ENCODE measurements at places on chromosomes 1 and 21.

DNA sequence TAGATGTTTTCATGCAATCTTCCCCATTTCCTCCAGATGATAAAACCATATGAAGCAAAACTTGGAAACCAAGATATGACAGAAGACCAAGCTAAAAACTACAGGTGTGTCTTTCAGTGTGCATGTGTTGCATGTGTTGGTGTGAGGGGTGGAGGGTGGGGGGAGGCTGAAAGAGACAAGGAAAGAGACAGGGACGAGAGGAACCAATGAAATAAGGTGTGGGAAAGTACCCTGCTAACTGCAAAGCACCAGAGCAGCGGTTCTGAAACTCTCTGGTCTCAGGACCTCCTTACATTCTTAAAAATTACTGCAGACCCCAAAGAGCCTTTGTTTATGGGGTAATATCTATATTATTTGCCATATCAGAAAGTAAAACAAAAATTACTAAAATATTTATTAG, 87.4 kb upstream of the HIVEP3 start:
- DNase-seq = no peak

DNA sequence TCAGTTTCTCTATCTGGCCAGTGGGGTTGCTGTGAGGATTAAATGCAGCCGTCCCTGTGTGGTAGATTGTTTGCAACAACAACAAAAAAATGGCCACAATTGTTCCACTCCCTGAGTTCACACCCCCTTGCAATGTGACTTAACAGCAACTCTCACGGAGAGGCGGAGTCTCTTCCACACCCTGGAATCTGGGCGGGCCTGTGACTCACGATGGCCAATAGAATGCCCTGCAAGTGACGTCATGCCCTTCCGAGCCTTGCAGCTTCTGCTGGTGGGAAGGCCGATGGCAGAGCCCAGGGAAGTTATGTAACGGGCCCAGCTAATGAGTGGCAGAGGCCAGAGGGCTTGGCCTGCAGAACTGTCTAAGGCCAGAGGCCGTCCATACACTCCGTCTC, 87.9 kb downstream of the RIPK4 start:
- no peak for DNase-seq

- no peak for DNase-seq
These were observed 28.5 kb downstream of the IL12RB2 start for GRCh38 chr1:67336157-67336556.

GRCh38 chr1:246681900-246682895, 42.0 kb upstream of the SCCPDH start:
- DNase-seq = no peak

- DNase-seq = no peak
These were observed 119.6 kb downstream of the TOMM20 start for GRCh38 chr1:235009074-235009473.

DNA sequence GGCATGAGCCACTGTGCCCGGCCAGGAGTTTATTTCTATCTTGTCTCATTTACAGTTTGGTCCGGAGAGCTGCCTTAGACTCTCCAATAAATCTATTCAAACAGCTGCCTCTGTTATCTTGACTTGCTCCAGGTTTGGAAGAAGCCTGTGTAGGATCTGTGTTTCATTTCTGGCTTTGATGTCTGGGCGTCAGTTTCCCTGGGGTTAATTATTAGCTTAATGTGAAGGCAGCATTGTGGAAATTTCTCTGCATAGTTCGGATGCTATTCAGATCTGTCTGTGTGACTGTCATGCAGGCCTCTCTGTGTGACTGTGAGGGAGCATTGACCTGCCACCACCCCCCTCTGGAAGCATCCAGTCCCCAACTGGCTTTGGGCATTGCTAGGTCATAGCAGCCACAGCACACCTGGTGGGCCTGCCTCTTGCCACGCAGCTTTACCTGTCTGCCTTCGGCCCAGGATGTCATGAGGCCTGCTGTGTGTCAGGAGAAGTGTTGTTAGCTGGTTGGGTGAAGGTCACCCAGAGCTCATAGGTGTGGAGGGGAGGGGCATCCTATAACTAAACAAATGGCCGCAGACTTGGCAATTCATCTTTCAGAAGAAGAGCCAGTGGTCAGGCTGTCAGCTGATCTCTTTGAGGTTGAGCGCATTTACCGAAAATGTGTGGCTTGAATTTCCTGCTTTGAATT, 9.8 kb downstream of the IFNGR2 start:
- DNase-seq = no peak

GRCh38 chr1:174990382-174990999, 9.3 kb upstream of the CACYBP start:
- no peak for DNase-seq

- no peak for DNase-seq
These were observed 73.8 kb downstream of the MRPL37 start for GRCh38 chr1:54273795-54274163.

- DNase-seq = no peak
These were observed 3.7 kb downstream of the RRP1B start for GRCh38 chr21:43663033-43663432.

GRCh38 chr1:14184454-14184853, 414.0 kb upstream of the KAZN start:
- no peak for DNase-seq

DNA sequence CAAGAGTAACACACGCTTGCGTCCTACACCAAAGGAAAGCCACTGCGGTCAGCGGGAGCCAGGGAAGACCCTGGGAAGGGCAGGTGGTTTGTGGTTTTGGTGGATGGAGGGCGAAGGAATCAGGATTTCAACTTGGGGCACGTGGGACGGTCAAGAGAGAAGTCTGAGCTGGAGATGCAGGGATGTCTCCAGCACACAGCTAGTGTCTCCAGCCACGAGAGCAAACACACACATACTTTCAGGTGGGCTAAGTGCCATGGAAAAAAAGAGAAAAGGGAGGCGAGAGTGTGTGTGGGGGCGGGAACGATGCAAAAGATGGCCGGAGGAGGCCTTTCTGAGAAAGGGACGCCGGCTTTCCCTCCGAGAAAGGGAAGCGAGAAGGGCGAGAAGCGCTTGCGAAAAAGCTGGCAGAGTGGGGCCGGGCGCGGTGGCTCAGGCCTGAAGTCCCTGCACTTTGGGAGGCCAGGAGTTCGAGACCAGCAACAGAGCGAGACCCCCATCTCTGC, 1.4 kb upstream of the SRRM1 start:
- DNase-seq = no peak

GRCh38 chr1:67281244-67281643, 26.4 kb upstream of the IL12RB2 start:
- DNase-seq = no peak

GRCh38 chr1:224300346-224300745, 29.6 kb downstream of the NVL start:
- no peak for DNase-seq

GRCh38 chr1:197843401-197843800, 59.0 kb upstream of the C1orf53 start:
- DNase-seq = no peak

DNA sequence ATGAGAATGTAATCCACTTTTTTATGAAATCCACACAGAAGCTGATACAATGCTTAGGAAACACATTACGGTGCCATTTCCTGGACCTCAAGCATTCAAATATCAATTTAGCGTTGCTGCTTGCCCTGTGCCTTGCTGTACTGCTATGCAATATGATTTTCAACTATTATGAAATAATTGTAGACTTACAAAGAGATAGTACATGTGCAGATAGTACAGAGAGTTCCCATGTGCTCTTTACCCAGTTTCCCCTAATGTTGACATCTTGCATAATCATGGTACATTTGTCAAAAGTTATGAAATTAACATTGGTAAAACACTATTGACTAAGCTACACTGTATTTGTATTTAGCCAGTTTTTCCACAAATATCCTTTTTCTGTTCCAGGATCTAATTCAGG, 37.7 kb upstream of the PTBP2 start:
- no peak for DNase-seq

- no peak for DNase-seq
These were observed 5.4 kb upstream of the HES5 start for GRCh38 chr1:2535455-2535854.

- no peak for DNase-seq
These were observed at the start of gene PLA2G2D for GRCh38 chr1:20119347-20119746. TSS of gene PLA2G2D (minus strand) at chr1:20119536. CDS start at chr1:20119498, 38 bp downstream.

DNA sequence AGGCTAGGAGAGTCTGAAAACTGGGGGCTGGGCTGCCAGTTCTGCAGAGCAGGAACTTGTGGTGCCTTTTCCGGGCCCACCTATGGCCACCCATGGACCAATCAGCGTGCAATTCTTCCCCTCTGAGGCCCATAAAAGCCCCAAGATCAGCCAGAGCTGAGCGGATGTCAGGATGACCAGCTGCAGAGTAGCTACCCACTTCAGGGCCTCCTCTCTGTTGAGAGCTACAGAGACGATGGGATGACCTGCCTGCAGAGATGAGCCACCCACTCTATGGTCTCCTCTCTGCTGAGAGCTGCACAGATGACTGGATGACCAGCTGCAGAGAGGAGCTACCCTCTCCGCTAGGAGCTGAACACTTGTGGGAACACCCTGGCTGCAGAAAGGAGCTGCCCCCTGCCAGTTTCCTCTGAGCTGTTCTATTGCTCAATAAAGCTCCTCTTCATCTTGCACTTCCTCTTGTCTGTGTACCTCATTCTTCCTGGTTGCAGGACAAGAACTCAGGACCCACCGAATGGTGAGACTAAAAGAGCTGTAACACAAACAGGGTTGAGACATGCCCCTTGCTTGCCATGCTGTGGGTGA, 12.8 kb upstream of the AADACL4 start:
- no peak for DNase-seq
